HCT116 (cell line): ENCODE measurements at places on chromosomes 6 and 20. TPM values are rescaled to one million over a fixed set of nuclear protein-coding genes. Genes with fewer than 3 reads are reported as not detected.

The SIGLEC1 gene
- 0.17 TPM for total RNA-seq

DNA sequence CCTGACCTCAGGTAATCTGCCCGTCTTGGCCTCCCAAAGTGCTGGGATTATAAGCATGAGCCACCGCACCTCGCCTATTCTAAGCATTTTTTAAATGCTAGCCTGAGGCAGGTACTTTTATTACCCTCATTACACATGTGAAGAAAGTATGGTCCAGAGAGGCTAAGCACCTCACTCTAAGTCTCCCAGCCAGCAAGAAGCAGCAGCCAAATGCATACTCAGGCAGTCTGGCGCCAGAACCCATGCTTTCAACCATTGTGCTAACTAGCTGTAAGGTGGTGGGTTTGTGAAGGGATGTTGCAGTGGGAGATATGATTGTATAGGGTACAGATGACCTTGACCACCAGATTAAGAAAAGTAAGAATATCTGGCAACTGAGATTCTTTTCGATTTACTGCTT lies 26.1 kb upstream of the RIPOR2 start:
- DNase-seq = no peak
- no peaks in the 10 kb centered on the region for H3K36me3 ChIP-seq
- no peak overlapping the region for H3K27ac ChIP-seq

The SH3BGRL2 gene
- total RNA-seq = 5.2 TPM

- H3K4me3 ChIP-seq = no peak overlapping the region
- H3K4me1 ChIP-seq = no peaks in the 10 kb centered on the region
- H3K36me3 ChIP-seq = no peaks in the 10 kb centered on the region
- H3K27ac ChIP-seq = no peak overlapping the region
These were observed 105.2 kb upstream of the LRFN2 start for GRCh38 chr6:40692337-40692736.

- H3K27ac ChIP-seq = no peak overlapping the region
- no peak for DNase-seq
- H3K36me3 ChIP-seq = no peaks in the 10 kb centered on the region; the same call in 1 of the 2 replicates
- H3K27me3 ChIP-seq = no peaks in the 10 kb centered on the region
- no peak overlapping the region for H3K4me3 ChIP-seq
- no peaks in the 10 kb centered on the region for H3K4me1 ChIP-seq
These were observed 81.0 kb upstream of the ASF1A start for GRCh38 chr6:118812970-118813369.
